Stimulated activated CD8-positive, alpha-beta memory T cell treated with anti-CD3 and anti-CD28 coated beads, Interleukin-12 subunit alpha, Interleukin-12 subunit beta, amount 100 ng/mL, for 4 hours (primary cell): ENCODE measurements at places on chromosomes 13 and 19.

DNA sequence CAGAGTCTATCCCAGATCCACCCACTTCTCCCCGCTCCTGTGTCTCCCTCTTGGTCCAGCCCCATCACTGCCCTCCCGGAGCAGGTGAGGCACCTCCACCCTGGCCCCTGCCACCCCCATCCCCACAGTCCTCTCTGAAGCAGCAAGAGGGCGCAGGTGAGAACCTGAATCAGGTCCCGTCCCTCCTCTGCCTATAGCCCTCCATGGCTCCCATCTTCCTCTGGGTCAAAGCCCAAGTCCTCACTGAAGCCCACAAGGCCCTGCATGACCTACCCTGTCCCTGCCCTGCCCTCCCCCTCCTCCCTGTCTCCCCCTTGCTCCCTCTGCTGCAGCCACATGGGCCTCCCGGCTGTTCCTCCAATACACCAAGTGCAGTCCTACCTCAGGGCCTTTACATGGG is 10.8 kb upstream of the ZNRF4 start:
- DNase-seq, result no peak

GRCh38 chr19:58555920-58556621 is 1.2 kb upstream of the CHMP2A start:
- no peak for DNase-seq

DNA sequence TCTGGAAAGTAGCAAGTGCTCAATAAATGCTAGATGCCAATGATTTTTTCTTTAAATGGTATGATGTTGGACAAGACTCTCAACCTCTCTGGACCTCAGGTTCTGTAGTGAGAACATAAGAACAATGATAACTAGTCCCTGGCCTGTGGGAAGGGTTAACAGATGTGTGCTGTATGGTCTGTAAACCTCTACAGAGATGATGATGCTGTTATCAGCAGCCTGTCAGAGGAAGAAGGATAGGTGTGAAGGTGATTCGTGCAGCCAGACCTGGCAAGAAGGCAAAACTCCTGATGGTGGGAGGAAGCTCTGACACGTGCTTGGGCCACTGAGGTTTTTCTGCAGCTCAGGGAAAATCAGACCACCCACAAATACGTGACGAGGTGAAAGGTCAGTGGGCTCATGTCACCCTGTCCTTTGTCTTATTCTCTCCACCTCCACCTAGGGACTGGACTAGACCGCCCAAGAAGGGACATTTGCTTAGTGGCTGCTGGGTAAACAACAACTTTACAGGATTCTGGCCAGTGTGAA is 36.7 kb upstream of the UBL3 start:
- DNase-seq, result no peak

DNA sequence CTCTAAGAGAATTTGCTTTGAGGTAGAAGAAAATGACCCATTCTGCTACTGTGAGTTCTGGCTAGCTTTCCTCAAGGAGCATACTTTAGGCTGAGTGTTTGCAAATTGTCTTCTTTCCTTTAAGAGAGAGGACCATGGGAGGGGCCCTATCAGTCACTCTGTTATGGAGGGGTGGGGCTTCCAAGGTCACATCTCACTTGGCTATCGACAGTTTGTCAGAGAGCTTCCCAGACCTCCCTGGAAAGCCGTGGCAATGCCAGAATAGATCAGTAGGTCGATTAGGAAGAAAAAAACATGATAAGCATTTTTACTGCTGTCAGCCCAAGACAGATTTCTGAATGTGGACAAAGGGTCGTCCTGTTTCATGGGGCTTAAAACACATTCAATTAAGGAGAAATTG is 93.3 kb downstream of the OXGR1 start:
- no peak for DNase-seq

DNA sequence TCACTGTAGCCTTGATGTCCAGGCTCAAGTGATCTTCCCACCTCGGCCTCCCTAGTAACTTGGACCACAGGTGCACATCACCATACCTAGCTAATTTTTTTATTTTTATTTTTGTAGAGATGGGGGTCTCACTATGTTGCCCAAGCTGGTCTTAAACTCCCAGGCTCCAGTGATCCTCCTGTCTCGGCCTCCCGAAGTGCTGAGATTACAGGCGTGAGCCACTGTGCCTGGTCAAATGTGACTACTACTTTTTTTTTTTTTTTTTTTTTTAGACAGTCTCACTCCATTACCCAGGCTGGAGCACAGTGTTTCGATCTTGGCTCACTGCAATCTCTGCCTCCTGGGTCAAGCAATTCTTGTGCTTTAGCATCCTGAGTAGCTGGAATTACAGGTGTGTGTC is 20.6 kb upstream of the COX7A1 start:
- no peak for DNase-seq

DNA sequence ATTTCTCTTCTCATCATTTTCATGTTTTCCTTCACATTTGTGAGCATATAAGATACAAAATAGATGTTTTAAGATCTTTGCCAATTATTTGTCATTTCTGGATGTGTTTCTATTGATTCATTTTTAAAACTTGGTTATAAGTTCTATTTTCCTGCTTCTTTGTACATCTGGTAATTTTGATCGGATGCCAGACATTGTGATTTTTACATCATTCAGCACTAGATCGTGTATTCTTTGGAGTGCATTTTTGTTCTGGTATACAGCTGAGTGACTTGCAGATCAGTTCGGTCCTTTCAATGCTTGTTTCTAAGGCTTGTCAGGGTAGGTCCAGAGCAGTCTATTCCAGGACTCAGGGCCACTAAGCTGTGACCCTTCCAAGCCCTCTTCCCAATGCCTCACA is 198.2 kb downstream of the KLF12 start:
- no peak for DNase-seq

DNA sequence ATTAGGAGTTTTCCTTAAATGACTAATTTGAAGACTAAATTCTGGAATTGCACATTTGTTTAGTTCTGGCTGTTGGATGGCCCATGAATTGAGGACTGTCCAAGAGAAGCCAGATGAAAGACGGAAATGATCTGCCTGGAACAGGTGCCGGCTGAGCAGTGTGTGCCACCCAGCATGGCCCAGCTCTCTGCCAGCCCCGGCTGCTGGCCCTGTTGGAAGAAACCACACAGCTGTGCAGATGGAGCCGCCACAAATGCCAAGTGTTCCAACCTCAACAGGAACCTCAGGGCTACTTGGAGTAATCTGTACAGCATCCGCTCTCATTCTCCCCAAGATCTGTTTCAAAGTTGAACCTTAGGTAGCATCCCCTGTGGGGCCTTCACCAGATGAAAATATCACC is 67.0 kb upstream of the STARD13 start:
- DNase-seq, result no peak

GRCh38 chr13:34462843-34463242 is 479.2 kb upstream of the NBEA start:
- no peak for DNase-seq

DNA sequence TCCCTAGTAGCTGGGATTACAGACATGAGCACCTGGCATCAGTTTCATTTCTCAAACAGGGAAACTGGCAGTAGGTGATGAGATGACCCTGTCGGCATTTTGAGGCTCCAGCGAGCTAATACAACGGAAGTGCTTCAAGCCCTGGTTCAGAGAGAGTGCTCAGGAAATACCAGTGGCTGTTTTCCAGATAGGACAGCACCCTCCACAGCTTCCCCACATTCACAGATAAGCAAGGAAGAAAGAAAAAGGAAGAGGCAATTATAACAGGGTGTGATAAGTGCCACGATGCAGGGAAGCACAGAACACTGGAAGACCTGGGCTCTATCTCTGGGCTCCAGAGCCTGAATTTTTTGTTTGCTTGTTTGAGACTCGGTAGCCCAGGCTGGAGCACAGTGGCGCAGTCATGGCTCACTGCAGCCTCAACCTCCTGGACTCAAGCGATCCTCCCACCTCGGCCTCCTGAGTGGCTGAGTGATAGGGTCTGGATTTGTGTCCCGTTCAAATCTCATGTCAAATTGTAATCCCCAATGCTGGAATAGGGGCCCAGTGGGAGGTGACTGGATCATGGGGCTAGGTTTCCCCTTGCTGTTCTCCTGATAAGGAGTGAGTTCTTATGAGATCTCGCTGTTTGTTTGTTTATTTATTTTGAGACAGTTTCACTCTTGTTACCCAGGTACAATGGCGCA is 43.5 kb downstream of the PIN1 start:
- DNase-seq, result no peak

DNA sequence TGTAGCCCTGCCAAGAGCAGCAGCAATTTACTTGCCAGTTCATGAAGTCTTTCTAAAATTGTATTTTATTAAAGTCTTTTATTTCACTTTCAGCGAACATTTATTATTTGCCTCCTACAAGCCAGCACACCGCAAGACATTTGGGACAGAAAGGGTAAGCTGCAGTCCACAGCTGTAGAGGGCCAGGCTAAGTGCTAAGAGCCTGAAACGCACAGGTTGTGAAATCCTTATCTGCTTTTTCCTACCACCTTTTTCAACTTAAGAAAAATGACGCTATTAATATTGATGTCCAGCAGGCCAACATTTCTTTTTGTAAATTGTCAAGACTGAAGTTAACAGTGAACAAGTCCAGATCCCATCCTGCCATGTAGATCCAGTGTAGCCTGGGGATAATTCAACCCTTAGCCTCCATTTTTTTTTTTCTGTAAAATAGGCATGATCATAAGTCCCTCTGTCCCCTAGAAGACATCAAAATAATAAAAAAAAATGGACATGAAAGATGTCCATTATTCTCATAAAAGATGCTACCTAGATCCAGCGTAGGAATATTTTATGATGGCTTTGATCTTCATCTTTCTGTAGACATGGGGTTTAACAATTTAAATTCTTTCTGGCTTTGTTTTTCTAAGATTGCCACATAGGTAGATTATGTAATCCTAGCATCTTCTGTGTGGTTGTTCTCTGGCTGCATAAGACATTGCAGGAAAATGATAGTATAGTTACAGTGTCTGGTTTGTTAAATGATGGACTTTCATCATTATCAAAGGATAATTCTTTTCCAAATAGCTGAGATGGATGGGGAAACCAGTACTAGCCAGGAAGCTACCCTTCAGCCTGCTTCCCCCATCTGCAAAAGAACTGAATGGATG is 128.4 kb downstream of the SHISA2 start:
- no peak for DNase-seq

GRCh38 chr19:58552655-58553054 is 2.2 kb downstream of the CHMP2A start:
- no peak for DNase-seq

- DNase-seq, result no peak
Observed at GRCh38 chr19:2634960-2635359, 67.5 kb downstream of the GNG7 start.

DNA sequence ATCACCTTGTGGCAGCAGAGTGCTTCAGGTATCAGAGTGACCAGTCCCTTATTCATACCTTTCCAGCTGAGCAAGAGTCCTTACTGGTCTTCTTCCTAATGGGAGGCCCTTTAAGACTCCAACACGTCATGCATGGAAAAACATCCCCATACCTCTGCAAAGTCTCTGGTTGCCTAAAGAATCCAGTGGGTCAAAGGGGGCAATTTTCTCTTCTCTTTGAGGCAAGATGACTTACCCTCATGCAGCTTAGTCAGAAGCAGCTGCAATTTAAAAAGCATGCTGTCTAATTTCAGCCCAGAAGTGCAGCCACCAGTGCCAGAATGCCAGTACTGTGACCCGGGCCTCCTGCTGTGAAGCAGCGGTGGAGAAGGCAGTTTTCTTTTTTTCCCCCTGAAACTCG is 18.7 kb downstream of the PPP5C start:
- DNase-seq, result no peak

GRCh38 chr13:35514061-35514477 is 37.6 kb upstream of the MAB21L1 start:
- DNase-seq, result no peak

GRCh38 chr13:109949397-109949796 is 163.0 kb upstream of the IRS2 start:
- no peak for DNase-seq

DNA sequence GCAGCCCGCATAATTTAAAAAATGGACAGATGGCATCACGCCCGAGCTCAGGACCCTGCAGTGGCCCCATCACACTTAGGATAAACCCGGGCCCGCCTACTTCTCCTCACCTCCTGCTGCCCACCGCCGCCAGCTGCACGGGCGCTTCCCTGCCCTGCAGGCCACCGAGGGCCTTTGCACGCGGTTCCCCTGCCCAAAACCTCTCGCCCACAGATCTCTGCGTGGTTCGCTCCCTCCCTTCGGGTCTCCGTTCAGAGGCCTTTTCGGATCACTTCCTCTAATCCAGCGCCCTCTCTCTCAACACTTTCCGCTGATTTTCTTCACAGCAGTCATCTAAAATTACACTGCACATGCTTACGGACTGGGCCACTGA is 1.8 kb downstream of the SHISA7 start:
- no peak for DNase-seq

DNA sequence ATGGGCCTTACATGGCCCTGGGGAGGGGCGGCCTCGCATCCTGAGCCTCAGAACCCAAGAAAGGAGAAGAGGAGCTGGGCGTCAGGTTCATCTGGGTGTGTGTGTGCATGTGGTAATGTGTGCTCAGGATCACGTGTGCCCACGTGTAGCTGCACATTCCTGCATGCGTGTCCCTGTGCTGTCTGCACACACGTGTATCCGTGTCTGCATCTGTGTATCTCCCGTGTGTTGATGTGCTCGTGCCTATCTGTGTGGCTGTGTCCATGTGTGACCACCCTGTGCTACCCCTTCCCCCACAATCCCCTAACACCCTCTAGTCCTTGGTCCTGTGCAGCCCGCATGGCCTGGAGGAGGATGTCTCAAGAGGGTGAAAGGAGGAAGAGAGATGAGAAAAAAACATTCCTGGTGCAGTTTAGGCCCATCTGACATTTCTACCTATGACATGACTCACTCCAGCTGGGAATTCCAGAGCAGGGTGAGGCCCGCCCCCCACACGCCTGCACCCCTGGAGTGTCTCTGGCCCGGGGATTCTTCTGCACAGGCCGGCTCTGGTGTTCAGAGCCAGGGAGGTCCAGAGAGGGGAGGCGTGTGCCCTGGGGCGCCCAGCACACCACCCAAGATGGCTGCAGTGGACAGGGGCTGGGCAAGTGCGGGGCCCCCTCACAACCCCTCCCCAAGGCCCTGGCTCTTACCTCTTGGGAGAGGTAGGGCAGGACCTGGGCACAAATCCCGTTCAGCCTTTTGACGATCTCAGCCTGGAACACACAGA is 7.1 kb downstream of the TLE5 start:
- DNase-seq, result no peak

- no peak for DNase-seq
Observed at GRCh38 chr19:50725218-50725910, 2.2 kb downstream of the CLEC11A start.

- DNase-seq, result no peak
Observed at GRCh38 chr13:45333251-45333976, 7.6 kb downstream of the TPT1 start.
